ENCODE measurements at places on chromosomes 6 and 20.

GRCh38 chr6:819122-819521, 126.2 kb upstream of the EXOC2 start:
- DNase-seq: no peak

DNA sequence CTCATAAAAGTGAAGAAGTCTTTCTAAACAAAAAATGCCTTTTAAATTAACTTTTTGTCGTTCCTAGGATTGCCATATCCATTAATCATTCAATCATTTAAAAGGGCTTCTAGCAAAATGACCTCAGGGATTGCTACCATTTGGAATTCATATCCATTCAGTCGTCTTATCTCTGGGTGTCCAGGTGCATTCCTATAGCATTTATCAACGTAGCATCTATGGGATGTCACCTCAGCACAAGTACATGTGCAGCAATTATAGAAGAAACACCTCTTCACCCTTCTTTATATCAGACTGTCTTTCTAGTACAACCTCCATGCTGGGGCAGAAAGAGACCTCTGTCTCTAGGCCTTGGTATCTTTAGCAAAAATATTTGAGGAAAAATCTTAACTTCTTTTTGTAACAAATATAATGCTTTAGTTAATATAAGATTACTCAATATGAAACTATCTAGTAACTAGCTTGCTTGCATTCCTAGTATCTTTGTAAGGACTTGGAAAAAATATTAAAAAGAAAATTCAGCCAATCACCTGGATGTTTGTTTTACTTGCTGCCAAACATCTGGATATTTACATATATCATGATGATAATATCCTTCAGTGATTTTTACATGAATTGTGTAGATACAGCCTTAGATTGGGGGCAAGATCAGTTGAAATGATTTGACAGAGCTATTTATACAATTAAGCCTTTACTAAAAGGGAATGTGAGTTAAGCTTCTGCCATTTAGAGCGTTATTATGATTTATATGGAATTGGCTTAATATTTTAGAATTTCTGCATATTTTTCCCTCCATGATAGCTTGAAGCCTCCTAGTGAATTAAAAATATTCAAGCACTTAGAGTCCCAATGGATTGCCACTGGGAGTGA, 356.8 kb downstream of the HDGFL1 start:
- DNase-seq: no peak

GRCh38 chr6:167915139-167915538, 82.3 kb upstream of the KIF25 start:
- DNase-seq: no peak

- DNase-seq: no peak
These were observed 232.3 kb downstream of the COL12A1 start for GRCh38 chr6:74973591-74973990.

GRCh38 chr6:34771727-34772126, 14.4 kb downstream of the SNRPC start:
- no peak for DNase-seq

DNA sequence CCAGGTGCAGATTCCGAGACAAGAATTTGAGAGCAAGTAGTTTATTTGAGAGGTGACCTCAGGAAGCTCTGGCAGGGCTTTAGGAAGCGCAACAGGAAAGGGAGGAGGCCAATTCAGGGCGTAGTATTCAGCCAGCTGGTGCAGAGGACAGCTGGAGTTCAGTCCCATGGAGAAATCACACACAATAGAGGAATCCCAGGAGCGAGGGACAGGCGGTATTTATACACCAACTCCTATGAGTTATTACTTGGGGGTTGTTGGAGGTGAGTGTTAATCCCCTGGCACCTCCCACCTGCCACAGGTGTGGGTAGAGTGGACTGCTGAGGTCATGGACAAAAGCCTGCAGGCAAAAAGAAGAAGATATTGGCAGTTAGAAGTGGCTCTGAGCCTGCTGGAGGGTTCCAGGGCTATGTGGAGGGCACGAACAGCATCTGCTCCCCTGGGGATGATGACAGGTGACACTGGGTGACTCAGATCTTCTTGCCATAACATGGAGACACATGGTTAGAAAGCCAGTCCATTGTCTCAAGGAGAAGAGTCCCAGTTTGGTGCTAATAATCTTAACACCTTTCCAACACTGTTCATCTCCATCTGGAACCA, 13.9 kb upstream of the SULF2 start:
- DNase-seq: no peak

DNA sequence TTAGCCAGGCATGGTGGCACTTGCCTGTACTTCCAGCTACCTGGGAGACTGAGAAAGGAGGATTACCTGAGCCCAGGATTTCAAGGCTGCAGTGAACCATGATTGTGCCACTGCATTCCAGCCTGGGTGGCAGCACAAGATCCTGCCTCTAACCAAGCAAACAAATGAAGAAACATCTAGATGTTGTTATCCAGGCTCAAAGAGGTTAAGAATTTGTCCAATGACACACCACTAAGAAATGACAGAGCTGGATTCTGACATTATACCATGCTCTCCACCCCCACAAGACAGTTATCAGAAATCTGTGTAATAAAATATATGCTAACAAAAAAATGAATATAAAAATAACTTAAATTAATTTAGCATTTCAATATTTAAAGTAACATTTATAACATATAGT, 925.5 kb upstream of the SLC35B3 start:
- no peak for DNase-seq

GRCh38 chr6:145043926-145044500, 691.3 kb downstream of the EPM2A start:
- no peak for DNase-seq

GRCh38 chr6:151241853-151242252, 2.1 kb downstream of the AKAP12 start:
- peak; percentile 38 for DNase-seq

- no peak for DNase-seq
These were observed 321.3 kb upstream of the ARID1B start for GRCh38 chr6:156455847-156456246.

- DNase-seq: no peak
These were observed 157.1 kb upstream of the CENPW start for GRCh38 chr6:126182650-126183311.

GRCh38 chr6:13215390-13215789, 112.9 kb downstream of the TBC1D7 start:
- no peak for DNase-seq

GRCh38 chr6:143251288-143251687, 190.6 kb downstream of the AIG1 start:
- no peak for DNase-seq

Measured in cerebellar cortex (tissue), 1 donor.